ENCODE measurements at places on chromosomes 7 and 10.

DNA sequence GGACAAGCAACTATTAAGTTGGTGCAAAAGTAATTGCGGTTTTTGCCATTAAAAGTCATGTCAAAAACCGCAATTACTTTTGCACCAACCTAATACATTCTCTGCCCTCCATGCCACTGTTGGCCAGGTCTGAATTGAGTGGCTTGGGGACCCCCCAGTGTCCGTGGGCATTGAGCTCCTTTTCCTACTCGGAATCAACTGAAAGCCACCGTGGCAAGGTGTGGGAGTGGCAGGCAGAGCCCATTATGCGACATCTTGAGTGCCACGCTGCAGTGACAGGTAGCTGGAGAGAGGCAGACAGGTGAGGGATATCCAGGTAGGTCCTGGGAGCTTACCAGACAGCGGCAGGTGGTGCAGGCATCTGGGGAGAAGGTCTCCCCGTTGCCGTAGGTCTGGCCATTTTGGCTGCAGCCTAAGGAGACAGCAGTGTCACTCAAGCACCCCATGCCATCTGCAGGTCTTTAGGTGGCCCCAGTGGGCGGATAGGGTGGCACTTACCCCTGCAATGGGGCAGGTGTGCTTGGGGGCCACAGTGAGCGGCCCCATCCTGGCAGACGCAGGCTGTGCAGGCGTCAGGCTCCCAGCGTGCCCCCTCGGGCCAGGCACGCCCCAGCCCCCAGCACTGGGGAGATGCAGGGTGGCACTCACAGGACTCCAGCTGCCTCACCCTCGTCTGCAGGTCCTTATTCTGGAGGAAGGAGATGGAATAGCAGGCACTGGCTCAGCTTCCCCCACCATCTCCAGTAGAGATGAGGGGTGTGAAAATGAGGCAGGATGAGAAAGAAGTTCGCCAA is 3.5 kb downstream of the KCP start:
- no peak for DNase-seq

DNA sequence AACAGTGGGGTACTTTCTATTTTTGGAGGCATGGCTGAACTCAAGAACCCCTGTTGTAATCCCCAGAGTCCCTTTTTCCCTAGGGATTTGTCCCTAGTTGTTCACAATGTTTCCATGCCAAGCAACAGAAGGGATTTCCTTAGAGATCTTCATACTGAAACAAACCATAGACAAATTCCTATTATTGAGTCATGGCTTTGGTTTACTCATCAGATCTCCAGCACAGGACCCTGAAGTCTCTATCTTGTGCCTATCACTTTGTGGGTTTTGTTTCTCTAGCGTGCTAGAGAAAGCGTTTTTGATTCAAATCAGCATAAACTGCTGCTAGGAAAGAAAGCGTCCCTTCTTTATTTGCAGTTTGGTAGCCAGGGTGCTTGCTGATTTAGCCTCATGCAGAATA is 165.0 kb downstream of the BAMBI start:
- DNase-seq: no peak

DNA sequence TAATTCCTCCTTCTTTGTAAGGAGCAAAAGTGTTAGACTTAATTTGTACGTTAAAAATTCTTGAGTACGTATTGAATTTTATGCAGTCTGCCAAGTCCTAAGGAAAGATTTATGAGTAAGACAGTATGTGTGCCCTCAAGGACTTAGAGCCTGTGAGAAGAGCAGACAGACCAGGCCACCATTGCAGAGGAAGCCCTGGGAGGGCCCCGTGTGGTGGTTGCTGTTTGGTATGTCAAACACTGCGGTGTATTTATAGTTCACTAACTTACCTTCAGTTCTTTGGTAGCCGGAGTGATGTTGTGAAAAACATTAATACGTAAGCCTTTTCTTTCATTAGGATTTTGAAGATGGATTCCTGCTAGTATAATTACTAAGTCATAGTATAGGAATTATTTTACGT is 82.9 kb downstream of the GALNT11 start:
- no peak for DNase-seq

GRCh38 chr10:88379575-88379974 is 203.5 kb downstream of the RNLS start:
- no peak for DNase-seq

- no peak for DNase-seq
Observed at GRCh38 chr7:54846273-54846672, 87.3 kb upstream of the SEC61G start.

- DNase-seq: no peak
Observed at GRCh38 chr7:96910486-96910885, 94.9 kb upstream of the DLX6 start.

DNA sequence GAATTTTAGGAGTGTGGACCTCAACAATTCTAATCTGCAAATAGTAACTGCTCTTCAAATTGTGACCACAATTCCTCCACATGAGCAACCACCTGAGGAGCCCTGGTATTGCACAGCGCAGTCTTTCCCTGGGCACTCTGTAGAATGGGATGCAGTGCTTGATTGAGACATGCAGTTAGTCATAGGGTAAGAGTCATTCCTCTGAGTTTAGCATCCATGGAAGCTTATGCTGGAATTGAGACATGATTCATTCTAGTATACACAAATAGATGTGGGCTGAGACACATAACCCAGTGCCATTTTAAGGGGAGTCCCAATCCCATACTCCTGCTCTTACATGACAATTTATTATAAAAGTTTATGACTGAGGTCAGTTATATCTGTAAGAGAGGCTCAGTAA is 582.3 kb upstream of the CNTNAP2 start:
- no peak for DNase-seq

- no peak for DNase-seq
Observed at GRCh38 chr10:28711776-28712175, 34.5 kb downstream of the BAMBI start.

DNA sequence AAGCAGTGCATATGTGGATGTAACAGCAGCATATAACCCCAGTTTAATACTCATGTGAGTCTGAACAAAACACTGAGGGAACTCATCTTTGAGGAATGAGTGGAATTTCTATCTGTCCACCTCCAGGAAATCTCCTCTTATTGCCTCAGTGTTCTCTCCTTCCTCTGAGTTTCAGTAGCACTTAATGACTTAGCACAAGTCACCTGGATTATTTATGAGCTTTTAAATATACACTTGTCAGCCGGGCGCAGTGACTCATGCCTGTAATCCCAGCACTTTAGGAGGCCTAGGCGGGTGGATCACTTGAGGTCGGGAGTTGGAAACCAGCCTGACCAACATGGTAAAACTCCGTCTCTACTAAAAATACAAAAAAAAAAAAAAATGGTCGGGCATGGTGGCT is 4.3 kb downstream of the LRRC20 start:
- DNase-seq: no peak

DNA sequence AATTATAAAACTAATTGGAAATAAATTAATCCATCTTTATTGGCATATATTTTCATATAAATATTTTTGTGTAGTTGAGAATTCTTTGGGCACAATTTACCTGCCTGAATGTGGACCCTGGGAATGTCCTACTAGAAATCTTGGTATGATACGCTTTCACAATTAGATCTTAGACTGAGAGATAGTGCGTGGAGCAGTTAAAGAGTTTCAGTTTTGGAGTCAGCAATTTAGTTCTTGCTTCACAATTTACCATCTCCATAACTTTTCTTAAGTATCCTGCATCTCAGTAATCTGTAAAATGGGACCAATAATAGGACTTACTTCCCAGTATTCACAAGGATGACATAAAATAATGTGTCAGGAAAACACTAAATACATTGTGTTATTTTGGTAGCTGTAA is 2.0 kb downstream of the MTPN start:
- no peak for DNase-seq

DNA sequence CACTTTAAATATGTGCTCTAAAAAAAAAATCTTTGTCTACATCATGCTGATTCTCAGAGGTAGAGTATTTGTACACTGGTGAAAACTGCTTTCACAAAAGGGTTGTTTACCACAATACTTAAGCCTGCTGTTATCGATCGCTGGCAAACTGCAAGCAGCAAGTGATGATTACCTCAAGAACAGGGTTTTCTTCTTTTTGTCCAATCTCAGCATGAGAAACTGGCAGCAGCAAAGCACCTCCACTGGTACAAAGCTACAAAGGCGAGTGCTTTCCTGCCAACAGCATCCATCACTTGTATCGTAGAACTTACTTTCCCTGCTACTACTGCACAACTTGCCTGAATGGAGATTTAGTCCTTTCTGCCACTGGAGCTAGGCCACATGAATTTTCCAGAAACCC is 276.5 kb downstream of the DGKB start:
- DNase-seq: no peak

GRCh38 chr10:77756319-77757232 is 119.0 kb upstream of the KCNMA1 start:
- DNase-seq: peak; percentile 3

- no peak for DNase-seq
Observed at GRCh38 chr7:55075464-55076021, 56.7 kb downstream of the EGFR start.

DNA sequence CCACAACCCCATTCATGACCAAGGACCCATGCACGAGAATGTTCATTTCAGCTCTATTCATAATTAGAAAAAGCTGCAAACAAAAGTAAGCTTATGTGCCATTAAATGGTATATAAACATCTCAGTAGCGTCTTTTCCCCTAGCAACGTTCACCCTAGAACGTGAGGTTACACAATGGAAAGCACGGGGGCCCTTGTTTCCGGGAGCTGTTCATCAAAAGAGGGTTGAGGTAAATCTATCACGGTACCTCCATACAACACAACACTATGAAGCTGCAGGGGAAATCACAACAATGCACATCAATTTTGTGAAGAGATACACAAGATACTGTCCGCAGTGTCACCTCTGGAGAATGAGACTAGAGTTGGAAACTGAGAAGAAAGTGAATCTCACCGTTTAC is 80.9 kb upstream of the DDC start:
- DNase-seq: no peak

DNA sequence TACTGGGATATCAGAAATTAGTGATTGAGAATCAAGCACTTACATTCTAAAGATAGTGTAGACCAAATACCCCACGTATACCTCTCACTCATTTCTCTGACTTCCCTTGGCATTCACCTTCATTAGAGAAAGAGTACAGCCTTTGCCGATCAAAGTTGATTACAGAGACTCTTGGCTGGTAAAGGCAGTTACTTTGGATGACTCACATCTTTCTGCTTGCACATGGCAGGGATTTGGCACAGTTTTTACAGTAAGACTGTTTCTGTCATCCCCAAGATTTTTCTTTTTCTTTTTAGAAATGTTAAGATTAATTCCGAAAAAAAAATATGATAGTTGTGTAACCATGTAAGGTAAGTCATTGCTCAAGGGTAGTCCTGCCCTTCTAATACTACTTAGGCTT is 143.0 kb downstream of the TSPAN12 start:
- no peak for DNase-seq

DNA sequence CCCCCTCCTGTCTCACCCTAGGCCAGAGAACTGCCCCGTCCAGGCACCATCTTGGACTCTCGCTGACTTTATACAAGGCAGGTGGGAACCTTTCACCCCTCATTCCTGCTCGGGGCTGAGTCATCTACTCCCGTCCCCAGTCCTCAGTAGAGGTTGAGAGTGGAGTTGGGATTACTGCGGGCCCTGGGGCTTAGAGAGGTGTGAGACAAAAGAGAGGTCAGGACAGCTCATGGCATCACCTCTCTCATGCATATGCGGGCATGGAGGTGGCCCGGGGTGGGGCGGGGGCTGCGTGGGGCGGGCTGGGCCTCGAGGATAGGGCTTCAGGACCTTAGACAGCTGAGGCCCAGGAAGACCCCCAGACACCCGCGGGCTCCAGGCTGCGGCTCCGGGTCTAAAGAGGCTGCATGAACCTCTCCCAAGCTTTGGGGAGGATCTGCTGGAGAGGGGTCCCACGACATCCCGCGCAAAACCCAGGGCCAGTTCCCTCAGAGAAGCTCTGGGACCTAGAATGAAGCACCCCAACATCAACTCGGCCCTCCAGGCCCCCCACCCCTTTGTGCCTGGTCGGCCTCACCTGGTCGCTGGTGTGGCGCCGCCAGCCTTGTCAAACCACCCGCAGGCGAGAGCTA is 317 bp downstream of the PDZD7 start:
- DNase-seq: no peak

DNA sequence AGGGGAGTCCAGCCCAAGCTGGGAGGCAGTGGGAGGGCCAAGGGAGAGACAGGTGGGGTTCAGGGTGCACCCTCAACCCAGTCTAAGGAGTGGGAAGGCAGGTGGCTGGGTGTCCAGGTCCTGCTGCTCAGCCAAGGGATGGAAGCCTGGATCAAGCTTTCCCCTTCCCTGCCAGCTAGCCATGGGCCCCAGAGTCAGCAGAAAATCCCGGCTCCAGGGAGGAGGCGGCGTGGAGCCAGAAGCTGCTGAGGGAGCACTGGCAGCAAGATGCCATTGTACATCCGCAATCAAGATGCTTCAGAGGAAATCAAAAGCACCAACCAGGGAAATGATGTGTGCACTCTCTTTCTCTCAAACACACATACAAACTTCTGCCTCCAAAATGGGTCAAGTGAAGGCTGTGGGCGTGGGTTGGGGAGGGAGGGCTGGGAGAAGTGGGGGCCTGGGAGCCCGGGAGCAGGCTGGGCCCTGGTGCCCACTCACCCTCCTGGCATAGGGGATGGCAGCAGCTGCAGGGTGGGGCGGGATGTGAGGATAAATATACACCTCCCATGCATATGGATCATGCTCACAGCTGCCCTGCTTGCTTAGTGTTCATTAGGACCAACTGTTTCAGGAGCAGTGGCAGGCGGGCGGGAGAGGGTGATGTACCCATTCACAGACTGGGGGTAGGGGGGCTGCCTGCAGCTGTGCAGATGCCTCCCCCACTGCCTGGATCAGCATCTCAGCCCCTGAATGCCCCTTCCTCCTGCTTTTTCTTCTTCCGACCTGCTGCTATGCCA is 24.2 kb downstream of the TRIM8 start:
- DNase-seq: no peak

DNA sequence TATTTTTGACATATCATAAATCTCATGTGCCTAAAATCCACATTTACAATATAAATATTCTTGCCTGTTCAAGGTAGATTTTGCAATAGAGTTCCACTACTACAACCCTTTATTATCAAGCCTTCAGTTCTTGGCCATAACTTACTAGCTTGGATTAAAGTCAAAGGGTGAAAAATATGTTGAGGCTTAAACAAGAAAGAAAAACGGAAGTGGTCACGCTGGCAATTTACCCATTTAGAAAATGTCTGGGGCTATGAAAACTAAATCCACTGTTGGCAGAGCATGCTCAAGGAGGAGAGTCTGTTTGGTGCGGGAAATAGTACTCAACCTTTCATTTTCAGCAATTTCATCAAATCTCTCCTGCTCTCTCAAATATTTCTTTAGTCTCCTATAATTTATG is 209.8 kb upstream of the RHOBTB1 start:
- DNase-seq: no peak

GRCh38 chr7:672891-673290 is 53.6 kb upstream of the DNAAF5 start:
- no peak for DNase-seq
